ENCODE measurements at places on chromosomes 13 and 19.
A peak's percentile ranks its signal among the peaks of the same experiment; 100 is the strongest.

DNA sequence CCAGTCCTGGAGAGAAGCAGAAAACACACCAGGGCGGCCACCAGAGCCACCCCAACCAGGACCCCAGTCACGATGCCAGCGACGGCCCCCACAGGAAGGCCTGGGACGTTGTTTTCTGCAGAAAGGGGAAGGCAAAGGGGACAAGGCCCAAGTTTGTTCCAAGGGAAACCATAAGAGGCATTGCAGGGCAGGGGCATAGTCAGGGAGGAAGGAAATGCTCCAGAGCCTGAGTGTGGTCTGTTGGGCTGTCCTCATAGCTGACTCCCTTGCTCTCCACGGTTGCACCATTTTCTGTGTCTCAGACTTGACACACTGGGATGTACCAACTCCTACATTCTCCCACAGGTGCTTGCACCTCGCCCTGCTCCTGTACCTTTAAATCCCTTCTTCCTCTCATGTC lies 5.2 kb downstream of the CEACAM4 start:
- DNase-seq: no peak

GRCh38 chr19:18384775-18385174 lies 1.2 kb upstream of the GDF15 start:
- DNase-seq: no peak

- no peak for DNase-seq
These were observed 1119.5 kb upstream of the ATXN8OS start for GRCh38 chr13:68988176-68988575.

GRCh38 chr13:62556978-62557377 lies 1141.3 kb upstream of the PCDH20 start:
- no peak for DNase-seq

DNA sequence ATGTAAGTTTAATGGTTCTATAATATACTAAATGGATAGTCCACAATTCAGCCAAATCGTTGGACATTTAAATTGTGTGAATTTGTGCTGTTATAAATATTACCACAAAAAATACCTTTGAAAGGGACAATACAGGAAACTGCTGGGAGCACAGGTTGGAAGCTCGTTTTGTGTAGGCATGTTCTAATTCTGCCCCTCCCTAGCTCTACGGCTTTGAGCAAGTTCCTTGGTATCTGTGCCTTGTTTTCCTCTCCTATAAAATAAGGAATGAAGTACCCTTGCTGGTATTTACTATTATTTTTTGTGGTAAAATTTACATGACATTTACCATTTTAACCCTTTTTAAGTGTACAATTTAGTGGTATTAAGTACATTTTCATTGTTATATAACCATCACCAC lies 102.6 kb upstream of the SLC7A1 start:
- no peak for DNase-seq

GRCh38 chr19:3821156-3821555 lies 35.0 kb upstream of the MATK start:
- no peak for DNase-seq

DNA sequence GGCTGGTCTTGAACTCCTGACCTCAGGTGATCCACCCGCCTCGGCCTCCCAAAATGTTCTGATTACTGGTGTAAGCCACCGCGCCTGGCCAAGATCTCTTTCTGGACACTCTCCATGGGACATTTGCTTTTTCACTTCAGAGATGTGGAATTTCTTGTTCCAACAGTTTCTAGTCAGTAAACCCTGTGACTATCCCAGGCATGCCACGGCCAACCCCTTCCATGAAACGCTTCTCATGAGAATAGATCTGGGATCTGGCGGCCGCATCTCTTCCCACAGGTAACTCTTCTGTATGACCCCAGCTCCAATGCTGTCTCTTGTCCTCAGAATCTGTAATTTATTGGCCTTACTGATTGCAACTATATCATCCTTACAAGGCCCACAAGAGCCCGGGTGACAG lies 16.2 kb downstream of the PLPP2 start:
- no peak for DNase-seq

DNA sequence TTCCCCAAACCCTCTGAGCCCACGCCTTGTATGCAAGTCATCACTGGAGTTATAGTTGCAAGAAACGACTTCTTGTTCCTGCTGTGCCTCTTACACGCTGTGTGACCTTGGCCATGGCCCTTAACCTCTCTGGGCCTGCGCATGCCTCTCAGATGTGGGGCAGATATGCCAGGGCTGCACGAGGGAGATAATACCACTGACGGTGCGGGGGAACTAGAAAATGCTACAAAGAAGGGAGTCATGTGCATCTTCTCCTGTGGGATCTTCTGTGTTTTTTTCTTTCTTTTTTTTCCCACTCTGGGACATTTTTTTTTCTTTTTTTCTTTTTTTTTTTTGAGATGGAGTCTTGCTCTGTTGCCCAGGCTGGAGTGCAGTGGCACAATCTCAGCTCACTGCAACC lies 4.3 kb upstream of the SAMD1 start:
- DNase-seq: no peak

DNA sequence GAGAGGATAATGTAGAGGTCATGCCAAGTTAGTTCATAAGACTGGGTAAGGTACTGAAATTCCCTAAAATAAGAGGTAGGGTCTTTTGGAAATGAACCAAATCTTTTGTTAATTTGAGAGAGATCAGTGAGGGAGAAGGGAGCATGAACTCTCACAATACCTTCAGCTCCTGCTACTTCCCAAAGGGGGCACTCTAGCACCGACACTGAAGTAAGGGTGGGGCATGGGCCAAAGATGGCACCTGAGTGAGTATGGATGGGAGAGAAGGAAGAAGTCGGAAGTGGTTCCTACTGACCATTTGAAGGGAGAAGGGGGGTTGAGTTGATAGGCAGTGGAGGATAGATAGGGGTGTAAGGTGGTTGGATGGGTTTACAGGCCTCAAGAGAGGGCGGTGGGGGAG lies 86.6 kb downstream of the ZNF737 start:
- no peak for DNase-seq

GRCh38 chr19:30175987-30176386 lies 196.2 kb upstream of the ZNF536 start:
- no peak for DNase-seq

GRCh38 chr19:37977992-37978391 lies 71.0 kb downstream of the SIPA1L3 start:
- DNase-seq: no peak

DNA sequence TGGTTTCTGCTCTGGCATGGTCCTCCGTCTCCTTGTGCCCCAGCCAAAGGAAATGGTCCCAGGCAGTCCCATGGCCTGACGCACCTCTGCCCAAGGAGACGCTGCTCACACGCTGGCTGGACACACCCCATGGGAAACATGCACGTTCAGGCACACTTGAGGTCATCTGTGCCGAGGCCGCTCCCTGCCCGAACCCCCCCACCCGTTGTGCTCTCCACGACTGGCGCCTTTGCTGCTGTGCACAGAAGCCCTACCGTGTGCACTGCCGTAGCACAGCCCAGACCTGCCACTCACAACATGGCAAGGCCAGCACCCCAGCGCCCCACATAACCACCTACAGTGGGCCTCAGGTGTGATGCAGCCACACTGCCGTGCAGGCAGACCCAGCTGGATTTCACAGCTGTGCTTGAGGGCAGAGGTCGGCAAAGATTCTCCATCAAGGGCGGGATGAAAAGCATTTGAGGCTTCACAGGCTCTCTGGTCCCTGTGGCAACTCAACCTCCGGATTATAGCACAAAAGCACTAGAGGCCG lies 65.7 kb downstream of the SPACA7 start:
- no peak for DNase-seq

GRCh38 chr13:21124852-21125251 lies 51.5 kb downstream of the SKA3 start:
- peak; percentile 66 for DNase-seq

DNA sequence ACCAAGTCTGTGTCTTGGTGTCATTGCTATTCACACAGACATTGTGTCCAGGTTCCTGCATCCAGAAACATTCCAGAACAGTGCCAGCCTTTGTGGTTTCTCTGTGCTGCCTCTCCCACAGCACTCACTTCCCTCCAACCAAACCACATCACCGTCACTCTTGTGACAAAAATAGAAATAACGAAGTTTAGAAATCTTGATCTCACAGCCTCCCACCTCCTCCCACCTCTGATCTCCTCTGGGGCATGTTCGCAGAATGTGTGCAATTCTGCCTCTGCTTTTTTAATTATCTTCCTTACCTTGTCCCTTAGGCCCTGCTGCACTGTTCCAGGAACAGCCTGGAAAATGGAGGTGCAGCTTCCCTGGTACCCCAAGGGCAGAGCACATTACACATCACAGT lies 8.7 kb upstream of the SERPINE3 start:
- no peak for DNase-seq

DNA sequence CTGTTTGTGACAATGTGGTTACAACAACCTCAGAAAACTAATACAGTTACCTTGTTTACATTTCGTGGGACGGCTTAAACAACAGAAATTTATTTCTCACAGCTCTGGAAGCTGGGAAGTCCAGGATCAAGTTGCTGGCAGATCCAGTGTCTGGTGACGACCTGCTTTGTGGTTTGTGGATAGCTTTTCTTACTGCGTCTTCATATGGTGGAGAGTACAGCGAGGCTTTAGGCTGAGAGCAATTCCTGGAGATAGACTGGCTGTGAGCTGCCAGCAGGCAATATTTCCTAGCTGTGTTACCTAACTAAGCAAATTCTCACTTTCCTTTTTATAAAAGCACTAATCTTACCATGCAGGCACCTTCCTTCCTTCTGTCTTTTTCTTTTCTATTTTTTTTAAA lies 1203.5 kb upstream of the PRR20A start:
- DNase-seq: no peak

DNA sequence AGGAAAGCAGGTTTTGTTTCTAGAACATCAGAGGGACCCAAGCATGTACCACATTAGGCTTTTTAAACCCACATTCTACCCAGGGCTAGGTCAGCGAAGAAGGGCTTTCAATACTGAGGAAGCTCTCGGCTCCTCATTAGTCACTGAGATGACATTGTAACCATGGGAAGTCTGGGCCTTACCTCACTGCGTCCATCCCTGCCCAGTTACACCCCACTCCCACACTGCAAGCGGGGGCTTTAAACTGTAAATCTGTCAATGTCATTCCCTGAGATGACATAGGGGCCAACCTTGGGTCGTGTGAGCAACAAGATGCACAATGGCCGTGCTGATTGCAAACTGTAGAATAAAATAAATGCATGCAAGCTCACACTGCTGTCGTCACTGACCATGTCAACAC lies 21.7 kb upstream of the TFDP1 start:
- no peak for DNase-seq

DNA sequence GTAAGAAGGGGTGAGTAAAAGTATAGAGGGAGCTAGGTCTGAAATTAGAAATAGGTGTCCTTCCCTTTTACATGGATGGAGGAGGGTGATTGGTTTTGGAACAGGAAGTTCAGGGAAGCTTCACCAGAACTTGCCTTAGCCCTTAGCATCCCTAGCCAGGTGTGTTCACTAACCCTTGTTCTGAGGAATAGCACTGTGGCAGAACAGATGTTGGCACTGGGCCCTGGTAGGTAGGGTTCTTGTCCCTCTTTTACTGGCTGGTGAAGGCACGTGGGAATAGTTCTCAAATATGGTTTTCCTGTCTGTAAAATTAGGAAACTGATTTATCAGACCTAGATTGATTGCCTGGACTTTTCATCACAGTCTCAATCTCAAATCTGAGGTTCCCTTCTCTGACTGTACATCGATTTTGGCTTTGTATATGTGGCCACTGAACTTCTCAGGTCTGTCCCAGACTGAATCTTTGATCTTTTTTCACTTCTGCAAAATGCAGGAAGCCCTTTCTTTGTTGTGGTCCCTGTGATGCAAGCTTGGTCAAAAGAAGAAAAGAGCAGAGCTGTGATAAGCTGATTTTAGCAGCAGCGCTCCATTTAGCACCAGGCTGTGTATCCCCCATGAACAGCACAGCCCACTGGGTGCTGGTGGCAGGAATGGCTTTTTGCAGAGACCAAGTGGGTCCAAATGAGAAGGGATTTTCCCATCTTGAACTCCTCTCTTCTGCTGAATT lies 86.2 kb upstream of the HTR2A start:
- no peak for DNase-seq

- peak; percentile 87 for DNase-seq
These were observed 33.6 kb downstream of the ZNF383 start for GRCh38 chr19:37251308-37252229.

GRCh38 chr13:105587786-105588185 lies 947.7 kb downstream of the EFNB2 start:
- DNase-seq: no peak

DNA sequence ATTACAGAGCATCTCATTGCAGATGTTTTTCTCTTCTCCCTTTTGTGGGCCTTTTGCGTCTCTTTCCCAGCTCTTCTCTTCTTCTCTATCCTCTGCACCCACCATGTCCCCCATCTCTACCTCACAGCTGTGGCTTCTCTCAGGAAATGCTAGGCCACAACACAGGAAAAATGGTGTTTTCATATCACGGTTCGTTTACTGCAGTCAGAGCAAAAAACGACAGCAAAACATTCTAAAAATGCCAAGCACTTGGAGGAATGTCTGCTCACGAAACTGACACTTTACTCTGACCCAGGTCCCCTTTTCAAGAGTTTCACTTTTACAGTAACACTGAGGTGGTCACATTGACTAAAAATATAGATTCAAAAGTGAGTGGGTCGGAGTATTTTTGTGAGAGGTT lies 152.2 kb downstream of the DCT start:
- no peak for DNase-seq

GRCh38 chr13:78410164-78410563 lies 193.2 kb downstream of the POU4F1 start:
- DNase-seq: no peak

Measured in cerebellar cortex (tissue), 1 donor.